Dermis lymphatic vessel endothelial cell (primary cell): ENCODE measurements at places on chromosomes 6 and 20. TPM values are rescaled to one million over a fixed set of nuclear protein-coding genes. Genes with fewer than 3 reads are reported as not detected.

NPEPL1 gene
- total RNA-seq, result 21.4 and 25.5 TPM in 2 replicates

PTCHD4 gene
- 9.1 and 15.0 TPM in 2 replicates for total RNA-seq

RNF39 gene
- under 0.01 TPM in 1 of 2 replicates, not detected in the other for total RNA-seq

C2 gene
- 0.17 and 0.22 TPM in 2 replicates for total RNA-seq

RBBP8NL gene
- total RNA-seq, result not detected in 2 replicates

UST gene
- total RNA-seq, result 0.09 and 0.65 TPM in 2 replicates

ATP6V1G2 gene
- total RNA-seq, result 0.11 and 0.17 TPM in 2 replicates

TFAP2D gene
- not detected in 2 replicates for total RNA-seq
